Dorsolateral prefrontal cortex (tissue), 122 donors: ENCODE measurements at places on chromosomes 5 and 9.
A peak's percentile ranks its signal among the peaks of the same experiment; 100 is the strongest.

GRCh38 chr5:140402258-140403074 lies 833 bp downstream of the ANKHD1 start:
- no peak for DNase-seq

DNA sequence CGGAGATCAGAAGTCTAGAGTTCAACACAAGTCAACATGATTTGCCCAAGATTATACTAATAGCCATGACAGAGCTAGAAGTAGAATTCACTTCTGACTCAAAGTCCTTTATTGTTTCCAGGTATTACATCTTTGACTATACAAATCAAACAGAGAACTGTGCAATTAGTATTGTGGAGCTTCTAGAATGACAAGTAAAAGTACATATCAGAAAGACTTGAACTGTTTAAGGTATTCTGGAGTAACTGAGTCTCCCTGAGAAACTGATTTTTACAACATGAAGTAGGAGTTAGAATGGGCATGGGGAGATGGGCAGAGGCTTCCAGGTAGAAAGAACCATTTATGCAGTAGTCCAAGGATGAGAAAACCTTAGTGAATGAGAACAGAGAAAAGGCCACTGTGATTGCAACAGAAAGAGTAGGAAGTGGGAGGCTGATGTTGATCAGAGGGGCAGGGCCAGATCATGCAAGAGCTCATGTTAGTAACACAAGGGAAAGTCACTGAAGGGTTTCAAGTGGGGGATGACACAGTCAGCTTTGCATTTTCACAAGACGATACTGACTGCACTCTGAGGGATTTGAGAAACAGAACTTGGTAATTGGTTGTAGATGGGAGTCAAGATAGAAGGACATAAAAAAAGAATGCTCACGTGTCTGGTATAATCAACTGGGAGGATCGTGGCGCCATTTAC lies 280.7 kb downstream of the RFX3 start:
- DNase-seq, result no peak

GRCh38 chr5:127995556-127995955 lies 88.0 kb upstream of the SLC12A2 start:
- DNase-seq, result no peak

DNA sequence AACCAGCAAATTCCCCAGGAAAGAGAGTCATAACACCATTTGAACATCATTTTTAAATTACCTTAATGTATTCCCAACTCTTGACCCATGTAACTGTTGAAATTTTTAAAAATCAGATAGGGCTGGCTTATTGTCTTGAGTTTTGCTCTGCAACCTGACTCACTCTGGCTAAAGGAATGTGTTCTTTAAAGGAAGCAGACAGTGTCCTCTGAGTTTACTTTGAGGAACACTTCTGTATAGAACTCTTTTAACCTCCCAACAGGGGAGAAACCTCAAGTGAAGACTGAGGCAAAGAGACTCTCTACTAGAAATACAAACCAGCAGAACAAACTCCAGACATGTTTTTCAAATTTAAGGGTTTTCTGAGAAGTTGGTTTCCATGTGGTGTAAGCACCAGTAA lies 248.9 kb downstream of the CWC27 start:
- no peak for DNase-seq

- peak; percentile 19 for DNase-seq
Observed at GRCh38 chr5:135246923-135247795, 151.9 kb downstream of the MACROH2A1 start.

- DNase-seq, result no peak
Observed at GRCh38 chr9:108184941-108185340, 670.8 kb downstream of the ACTL7B start.

- DNase-seq, result no peak
Observed at GRCh38 chr9:20353931-20354652, 268.2 kb downstream of the MLLT3 start.

- DNase-seq, result no peak
Observed at GRCh38 chr9:120983259-120983837, 56.8 kb upstream of the TRAF1 start.

DNA sequence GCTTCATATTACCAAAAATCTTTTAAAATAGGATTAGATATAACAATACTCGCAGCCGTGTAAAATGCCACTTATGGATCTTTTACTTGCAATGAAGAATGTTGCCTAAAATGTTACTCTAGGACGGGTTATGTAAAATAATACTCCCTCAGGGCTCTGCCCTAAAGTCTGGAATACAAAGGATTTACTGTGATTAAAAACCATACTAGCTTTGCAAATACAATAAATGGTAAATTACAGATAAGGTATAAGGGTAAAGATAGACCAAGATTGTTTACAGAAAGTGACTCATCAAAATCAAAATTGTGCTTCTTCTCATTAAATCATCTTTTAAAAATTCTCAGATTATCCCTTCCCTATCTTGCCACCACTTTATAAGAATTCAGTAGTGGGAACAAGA lies 163.6 kb downstream of the MEF2C start:
- no peak for DNase-seq

GRCh38 chr5:143564417-143564816 lies 160.9 kb upstream of the NR3C1 start:
- no peak for DNase-seq

DNA sequence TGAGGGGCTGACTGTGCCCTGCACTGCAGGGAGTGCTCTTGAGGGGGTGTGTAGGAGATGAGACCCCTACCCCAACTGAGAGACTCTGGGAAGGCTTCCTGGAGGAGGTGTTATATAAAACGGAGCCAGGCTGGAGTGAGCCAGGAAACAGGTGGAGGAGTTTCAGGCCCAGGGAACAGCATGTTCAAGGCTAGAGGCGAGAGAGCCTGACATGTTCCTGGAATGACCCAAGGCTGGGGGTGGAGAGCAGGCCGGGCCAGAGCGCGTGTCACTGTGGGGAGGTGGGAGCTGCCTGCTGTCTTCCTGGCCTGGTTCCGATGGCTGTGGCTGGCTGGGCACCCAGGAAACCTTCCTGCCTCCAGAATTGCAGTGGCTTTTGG lies 48.7 kb downstream of the RXRA start:
- DNase-seq, result no peak

DNA sequence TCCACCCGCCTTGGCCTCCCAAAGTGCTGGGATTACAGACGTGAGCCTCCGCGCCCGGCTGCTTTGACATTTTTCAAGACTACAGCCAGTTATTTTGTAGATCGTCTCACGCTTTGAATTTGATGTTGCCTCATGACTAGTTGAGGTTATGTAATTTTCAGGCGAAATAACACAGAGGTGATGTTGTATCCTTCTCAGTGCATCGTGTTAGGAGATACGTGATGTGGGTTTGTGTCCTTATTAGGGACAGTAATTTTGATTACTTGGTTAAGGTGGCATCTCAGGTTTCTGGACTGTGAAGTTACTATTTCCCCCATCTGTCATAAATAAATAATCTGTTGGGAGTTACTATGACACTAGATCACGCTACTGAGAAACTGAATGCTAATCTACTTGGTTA lies 25.0 kb downstream of the CTNNA1 start:
- DNase-seq, result no peak

GRCh38 chr5:135628771-135629563 lies 50.2 kb upstream of the CXCL14 start:
- no peak for DNase-seq

- no peak for DNase-seq
Observed at GRCh38 chr9:928363-929042, 48.0 kb upstream of the DMRT3 start.

GRCh38 chr5:20041326-20042274 lies 53.6 kb upstream of the CDH18 start:
- no peak for DNase-seq

DNA sequence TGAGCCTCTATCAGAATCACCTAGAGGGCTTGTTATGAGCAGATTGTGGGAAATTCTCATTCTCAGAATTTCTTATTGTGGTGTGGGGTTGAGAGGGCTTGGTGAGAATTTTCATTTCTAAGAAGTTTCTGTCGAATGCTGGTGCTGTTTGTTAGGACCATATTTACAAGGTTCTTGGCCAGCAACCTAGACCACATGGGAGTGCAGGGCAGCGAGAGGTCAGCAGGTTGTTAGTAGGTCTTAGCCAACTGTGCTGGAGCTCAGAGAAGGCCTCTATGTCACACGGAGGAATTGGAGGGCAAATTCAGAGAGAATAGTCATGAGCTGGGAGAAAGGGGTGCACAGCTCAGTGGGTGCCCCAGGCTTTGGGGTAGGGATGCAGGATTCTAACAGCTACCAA lies 357.0 kb downstream of the LRRC70 start:
- DNase-seq, result no peak

DNA sequence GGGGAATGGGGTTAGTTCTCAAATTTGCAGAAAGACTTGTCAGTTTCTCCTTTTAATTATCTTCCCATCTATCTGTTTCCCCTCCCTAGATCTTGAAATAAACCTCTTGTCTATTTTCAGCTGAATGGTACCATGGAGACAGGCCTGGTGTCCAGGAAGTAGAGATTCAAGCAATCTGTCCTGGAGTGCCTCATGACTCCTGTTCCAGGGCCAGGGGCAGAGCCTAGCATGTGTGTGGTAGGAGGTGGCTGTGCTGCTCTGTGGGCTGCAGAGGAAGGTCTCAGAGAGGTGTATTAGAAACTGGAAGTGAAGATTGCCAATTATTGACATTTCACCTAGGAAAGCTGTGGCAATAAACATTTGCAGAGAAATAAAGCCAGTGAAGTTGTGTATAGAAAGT lies 175.8 kb upstream of the ATP10B start:
- DNase-seq, result no peak

- DNase-seq, result no peak
Observed at GRCh38 chr5:44365345-44365744, 23.9 kb downstream of the FGF10 start.

GRCh38 chr5:149421834-149422233 lies 42.7 kb upstream of the IL17B start:
- DNase-seq, result no peak

DNA sequence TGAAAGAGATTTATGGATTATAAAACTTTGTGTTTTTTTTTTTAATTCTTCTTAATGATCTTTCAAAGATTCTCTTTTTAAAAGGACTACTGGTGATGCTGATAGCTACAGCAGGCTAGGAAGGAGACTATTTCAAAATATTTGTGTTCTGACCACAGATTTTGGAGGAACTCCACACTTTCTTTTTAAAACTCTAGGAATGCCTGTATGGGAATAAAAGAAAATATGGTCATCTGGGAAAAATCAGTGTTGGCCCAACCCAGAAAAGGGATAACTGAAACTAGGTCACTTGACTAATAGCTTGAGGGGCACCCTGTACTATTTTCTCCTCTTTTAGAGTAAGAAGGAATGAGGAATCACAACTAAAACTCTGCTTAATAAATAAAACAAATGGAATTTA lies 97.6 kb upstream of the ADAMTS19 start:
- no peak for DNase-seq

- no peak for DNase-seq
Observed at GRCh38 chr9:130932255-130933079, 6.6 kb downstream of the FIBCD1 start.

GRCh38 chr5:59548807-59549357 lies 344.6 kb downstream of the PDE4D start:
- DNase-seq, result no peak

GRCh38 chr5:95958310-95959014 lies 3.2 kb downstream of the ELL2 start:
- DNase-seq, result no peak

DNA sequence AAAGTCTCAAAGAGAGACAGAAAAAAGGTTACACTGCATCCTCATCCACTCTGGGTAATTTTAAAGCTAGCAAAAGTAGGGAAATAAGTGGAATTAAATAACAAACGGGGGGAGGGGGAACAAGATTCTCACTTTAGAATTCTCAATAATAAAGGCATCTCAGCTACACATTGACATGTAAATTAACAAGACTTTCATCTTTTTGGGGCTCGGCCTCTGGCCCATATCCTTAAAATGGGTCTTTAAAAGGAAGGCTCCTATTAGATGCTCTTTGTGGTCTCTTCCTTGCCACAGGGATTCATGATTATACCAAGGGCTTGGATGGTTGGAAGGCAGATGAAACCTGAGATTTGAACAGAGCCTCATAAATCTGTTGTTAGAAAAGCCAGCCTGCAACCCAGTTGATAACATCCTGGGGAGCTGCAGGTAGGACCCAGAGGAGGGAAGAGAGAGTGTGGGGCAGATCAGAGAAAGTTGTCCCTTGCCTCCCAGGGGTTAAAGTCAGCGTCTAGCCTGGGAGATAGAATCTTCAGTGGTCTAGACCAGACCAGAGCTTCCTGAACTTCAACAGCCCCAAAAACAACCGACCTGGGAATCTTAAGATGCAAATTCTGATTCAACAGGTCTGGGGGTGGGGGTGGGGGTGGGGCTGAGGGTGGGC lies 135.9 kb downstream of the GCNT1 start:
- DNase-seq, result no peak

DNA sequence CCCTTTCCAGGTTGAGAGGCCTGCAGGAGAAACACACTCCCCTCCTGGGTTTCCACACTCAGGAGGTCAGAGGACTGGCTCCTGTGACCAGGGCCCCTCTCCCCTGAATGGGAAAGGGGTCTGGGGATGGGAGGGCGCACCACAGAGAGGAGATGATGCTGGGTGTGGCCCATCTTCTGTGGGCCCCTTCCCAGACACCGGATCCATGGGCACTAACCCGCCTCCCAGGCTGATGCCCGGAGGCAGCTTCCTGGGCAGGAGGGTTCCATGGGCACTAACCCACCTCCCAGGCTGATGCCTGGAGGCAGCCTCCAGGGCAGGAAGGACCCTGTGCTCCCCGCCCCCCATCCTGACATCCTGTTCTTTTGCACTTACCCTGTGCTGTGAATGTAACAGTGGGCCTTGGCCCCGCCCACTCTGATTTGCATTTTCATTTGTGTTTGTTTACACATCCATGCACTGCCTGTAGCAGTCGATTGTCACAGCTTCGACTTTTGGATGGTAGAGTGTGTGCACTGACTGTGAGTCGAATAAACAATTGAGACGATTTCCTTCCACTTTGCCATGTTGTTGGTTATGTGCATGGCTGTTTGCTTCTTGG lies 9.3 kb upstream of the DOLPP1 start:
- DNase-seq, result no peak

GRCh38 chr5:83632874-83633273 lies 87.8 kb downstream of the HAPLN1 start:
- DNase-seq, result no peak

GRCh38 chr9:91425271-91425670 lies 1.6 kb upstream of the NFIL3 start:
- no peak for DNase-seq

DNA sequence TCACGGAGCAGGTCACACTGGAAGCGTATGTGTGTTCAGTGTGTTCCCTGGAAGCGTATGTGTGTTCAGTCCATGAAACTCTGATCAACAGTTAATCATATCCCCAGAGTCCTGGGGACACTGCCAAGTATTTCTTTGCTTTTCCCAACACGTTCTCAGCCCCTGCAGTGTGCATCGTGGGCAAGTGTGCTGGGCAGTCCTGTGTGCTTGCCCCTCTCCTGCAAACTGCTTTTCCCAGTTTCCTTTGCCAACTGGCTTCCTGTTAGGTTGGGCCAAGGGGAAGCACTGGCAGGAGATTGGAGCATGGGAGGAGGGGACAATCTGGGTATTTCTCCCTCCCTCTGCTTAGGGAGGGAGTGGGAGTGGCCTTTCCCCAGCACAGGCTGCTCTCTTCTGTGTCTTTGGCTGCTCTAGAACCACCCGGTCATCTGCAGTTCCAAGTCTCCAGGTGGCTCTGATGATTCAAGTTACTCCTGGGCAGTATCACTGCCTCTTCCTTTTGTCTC lies 36.8 kb upstream of the NEK6 start:
- peak; percentile 40 for DNase-seq
